Lung (tissue), 17 donors: ENCODE measurements at places on chromosomes 16 and 17. TPM values are rescaled to one million over a fixed set of nuclear protein-coding genes. Genes with fewer than 3 reads are reported as not detected.

GRCh38 chr17:15171167-15172047, 93.7 kb downstream of the PMP22 start:
- DNase-seq = peak; percentile 88

GRCh38 chr16:9436175-9436574, 344.7 kb downstream of the HAPSTR1 start:
- no peak for DNase-seq

- DNase-seq = no peak
These were observed 46.0 kb downstream of the KATNIP start for GRCh38 chr16:27595993-27596392.

DNA sequence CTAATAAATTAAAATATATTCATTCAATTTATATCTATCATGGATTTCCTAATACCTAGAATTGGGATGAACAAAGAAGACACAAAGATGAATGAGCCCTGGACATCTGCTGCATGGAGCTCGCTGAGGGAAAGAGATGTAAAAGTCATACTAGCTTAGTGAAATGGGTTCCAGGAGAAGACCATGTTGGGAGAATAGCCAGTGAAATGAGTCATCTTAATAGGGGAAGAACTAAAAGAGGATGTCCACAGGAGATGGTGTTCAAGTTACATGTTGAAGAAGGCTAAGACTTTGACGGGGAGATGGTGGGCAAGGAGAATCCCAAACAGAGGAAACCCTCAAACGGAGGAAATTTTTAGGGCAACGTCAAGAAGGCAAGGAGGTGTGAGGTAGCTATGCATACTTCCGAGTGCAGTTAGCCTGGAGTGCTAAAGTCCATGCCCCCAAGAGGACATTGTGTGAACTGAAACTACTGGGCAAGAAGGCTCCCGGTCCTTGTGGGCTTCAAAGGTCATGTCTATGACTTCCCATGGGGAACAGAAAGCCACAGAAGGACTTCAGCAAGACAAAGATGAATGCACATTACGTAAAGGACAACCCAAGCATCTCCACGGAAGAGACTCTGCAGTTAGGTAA, 220.5 kb upstream of the CDH11 start:
- no peak for DNase-seq

DNA sequence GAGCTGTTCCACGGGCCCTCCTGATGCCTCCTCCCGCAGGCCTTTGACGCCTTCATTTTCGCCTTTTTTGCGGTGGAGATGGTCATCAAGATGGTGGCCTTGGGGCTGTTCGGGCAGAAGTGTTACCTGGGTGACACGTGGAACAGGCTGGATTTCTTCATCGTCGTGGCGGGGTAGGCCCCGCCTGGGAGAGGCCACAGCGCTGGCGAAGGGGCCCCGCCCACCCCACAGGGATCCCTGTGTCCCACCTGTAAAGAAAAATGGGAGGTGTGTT, 29.7 kb downstream of the TPSG1 start:
- DNase-seq = no peak

Gene EVI2A
- 15.4 TPM for total RNA-seq

DNA sequence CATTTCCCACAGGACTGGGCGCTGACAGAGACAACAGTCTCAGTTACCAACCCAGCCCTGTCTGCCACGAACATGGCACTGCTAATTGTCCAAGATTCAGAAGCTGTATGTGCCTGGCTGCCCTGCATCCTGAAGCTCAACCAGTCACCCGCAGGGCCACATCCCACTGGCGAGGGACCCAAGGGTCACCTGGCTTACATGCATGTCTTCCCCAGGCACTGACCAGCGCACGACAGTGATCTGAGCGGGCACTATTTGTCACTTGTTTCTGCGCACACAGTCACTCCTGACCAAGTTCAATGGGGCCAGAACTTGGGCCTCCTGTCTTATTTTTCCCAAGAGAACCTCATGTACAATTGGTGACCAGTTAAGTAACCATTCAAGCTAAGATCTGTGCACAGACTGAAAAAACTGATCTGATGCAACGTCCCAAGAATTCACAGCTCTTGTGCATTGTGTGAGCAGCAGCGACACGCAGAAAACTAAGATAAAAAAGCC, 13.1 kb downstream of the USP7 start:
- DNase-seq = peak; percentile 49

GRCh38 chr17:83199500-83200201, 120.2 kb downstream of the METRNL start:
- peak; percentile 29 for DNase-seq

GRCh38 chr17:28983286-28984230, 22.3 kb downstream of the SEZ6 start:
- DNase-seq = no peak

GRCh38 chr17:76147211-76148014, 6.4 kb upstream of the FOXJ1 start:
- DNase-seq = no peak

- no peak for DNase-seq
These were observed 53.9 kb upstream of the ERN1 start for GRCh38 chr17:64183815-64184214.

Gene NUDT16L1
- total RNA-seq = 41.3 TPM

Gene C1QTNF1
- total RNA-seq = 35.7 TPM

DNA sequence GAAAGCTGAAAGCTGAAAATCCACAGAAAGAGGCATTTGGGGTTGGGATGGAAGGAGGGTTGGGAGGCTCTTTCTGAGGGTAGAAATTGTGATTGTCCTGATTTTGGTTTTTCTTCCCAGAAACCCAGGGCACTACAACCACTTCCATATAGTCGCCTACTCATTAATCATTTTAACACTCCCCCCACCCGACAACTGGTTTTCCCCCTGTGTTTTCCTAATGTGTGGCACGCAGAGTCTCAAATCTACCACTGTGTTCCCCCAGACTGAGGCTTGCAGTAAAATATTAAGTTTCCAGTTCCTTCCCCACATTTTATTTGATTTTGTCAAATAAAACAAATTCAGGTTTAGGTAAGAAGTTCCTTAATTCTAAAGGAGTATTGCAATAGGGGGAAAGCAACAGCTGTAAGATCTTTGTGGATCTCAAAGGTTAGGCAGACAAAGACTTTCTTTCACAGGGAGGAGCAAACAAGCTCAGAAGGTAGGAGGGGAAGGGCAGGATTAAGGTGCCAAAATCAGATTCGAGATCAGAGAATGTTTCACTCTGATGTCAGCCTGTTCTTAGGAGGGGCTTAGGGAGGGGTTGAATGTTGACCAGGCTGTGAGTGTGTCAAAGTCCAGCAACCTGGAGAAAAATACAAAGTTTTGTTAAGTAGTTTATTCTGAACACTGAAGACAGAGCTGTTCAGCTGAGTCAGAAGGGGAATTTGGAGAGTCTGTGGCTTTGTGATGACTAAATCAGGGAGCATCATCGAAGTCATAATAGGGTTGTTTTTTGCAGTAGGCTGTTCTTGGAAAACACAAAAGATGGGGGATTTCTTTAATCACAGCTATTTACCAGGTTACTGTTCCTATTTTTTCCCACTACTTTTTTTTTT, 3.6 kb downstream of the ZNF267 start:
- peak; percentile 8 for DNase-seq

DNA sequence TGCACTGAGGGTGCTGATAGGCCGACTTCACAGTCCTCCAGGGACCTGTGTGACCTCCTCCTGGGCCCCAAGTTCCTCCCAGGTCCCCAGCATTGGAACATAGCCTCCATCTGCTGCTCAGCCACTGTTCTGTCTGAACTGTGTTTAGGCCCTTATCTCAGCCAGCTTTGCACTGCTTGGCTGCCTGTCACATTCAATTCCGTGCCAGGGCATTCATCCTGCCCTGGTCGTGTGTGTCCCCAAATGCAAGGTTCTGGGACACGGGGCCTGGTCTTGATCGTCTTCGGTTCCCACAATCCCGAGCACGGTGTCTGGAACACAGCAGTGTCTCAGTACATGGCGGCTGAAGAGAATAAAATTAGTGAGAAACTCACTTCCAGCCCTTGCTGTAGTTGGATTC, 69.9 kb upstream of the NFAT5 start:
- no peak for DNase-seq

- DNase-seq = no peak
These were observed 9.8 kb downstream of the SLC7A6OS start for GRCh38 chr16:68300734-68301459.

- peak; percentile 57 for DNase-seq
These were observed 20.4 kb upstream of the CDYL2 start for GRCh38 chr16:80824623-80825364.

GRCh38 chr17:9090641-9091096, 69.4 kb downstream of the NTN1 start:
- no peak for DNase-seq

Gene HSD17B1
- 1.3 TPM for total RNA-seq

Gene SLC47A1
- total RNA-seq = 9.4 TPM

- no peak for DNase-seq
These were observed 99.7 kb upstream of the RBL2 start for GRCh38 chr16:53334581-53334980.
